ENCODE measurements at places on chromosomes 16 and 17.

DNA sequence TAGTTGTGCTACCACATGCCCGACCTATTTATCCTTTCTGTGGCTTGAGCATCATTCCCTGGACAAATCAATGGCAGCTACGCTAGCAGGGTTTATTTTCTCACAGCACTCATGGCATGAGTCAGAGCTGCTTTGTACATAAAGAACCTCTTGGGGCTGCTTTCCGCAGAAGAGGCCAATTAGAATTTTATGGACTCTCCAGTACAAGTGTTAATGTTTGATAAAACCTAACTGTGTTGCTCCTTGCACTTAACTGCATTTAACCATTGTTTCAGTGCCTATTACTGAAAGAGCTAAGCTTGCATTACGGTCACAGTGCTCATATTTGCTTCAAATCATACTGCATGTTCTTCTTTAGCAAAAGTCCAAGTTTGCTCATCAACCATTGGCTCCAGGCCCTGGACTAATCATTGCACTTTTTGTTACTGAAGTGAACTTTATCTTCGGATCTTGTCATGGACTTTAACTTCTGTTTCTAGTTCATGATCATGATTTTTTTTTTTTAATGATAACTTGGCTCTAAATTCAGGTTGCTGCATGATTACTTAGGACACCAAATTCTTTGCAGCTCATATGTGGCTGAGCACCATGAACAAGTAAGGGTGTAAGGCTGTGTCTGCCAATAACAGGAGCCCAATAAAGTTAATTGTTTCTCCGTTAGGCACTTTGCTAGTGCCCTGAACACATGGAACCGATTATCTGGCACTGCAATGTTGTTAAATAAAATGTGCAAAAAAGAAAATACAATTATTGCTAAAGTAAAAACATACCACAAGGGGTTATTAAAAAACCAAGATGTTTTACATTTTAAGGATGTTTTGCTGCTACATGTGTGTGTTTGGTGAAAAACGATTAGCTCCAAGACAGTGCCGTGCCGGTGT is 492.2 kb downstream of the KCNJ2 start:
- no peak for DNase-seq

- DNase-seq: no peak
Measured at GRCh38 chr17:7711051-7711755, 6.2 kb downstream of the EFNB3 start.

GRCh38 chr17:40104594-40105486 is 4.5 kb upstream of the NR1D1 start:
- DNase-seq: peak; percentile 31

- peak; percentile 79 for DNase-seq
Measured at GRCh38 chr16:29900102-29900887, at the start of gene ASPHD1. TSS of gene ASPHD1 (plus strand) at chr16:29900488. CDS start at chr16:29900972, 484 bp downstream.

- DNase-seq: no peak
Measured at GRCh38 chr17:4998027-4998731, 429 bp downstream of the KIF1C start.

Data from CD4-positive, alpha-beta T cell treated with Interleukin-6 for 4 hours (primary cell).